ENCODE measurements at places on chromosomes 1 and 21.

- no peak for DNase-seq
Observed at GRCh38 chr1:17546946-17547670, 7.6 kb downstream of the ARHGEF10L start.

- peak; percentile 35 for DNase-seq
Observed at GRCh38 chr1:150567717-150568593, 11.5 kb downstream of the MCL1 start.

DNA sequence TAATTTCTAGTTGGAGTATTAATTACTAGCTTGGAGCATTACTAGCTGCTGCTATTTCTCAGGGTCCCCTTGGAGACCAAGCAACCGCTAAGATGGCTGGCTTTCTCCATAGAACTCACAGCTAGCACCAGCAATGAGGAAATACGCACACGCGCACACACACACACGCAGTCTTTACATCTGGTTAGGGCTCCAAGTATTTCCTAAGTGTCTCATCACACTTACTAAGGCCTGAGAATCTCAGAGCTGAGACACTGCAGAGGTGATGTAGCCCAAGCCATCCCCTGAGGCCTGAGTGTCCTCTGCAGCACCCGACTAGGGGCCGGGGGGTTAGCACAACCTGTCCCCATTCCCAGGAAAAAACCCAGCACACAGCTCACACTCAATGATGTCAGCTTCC is 42.5 kb downstream of the ITPKB start:
- no peak for DNase-seq

DNA sequence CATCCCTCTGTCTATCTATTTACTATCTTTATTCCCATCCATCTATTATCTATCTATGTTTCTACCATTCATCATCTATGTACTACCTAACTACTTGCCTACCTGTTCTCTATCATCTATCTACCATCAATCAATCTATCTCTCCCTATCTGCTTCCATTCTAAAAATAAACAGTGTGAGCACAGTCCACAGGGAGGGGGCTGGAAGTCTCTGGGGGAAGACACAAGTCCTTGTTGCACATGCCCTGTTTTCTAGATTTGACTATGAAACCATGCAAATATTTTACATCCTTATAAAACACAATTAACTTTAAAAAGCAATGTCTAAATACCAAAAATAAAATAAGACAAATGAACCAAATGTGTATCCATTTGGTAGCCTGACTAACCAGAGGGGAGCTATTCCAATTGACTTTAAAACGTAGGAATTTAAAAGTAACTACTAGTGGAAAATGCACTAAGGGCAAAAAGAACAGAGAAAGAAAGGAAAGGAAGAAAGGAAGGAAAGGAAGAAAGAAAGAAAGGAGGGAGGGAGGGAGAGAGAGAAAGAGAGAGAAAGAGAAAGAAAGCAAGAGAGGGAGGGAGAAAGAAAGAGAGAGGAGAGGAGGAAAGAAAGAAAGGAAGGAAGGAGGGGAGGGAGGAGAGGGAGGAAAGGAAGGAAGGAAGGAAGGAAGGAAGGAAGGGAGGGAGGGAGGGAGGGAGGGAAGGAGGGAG is 13.6 kb upstream of the RIPK4 start:
- DNase-seq: no peak

DNA sequence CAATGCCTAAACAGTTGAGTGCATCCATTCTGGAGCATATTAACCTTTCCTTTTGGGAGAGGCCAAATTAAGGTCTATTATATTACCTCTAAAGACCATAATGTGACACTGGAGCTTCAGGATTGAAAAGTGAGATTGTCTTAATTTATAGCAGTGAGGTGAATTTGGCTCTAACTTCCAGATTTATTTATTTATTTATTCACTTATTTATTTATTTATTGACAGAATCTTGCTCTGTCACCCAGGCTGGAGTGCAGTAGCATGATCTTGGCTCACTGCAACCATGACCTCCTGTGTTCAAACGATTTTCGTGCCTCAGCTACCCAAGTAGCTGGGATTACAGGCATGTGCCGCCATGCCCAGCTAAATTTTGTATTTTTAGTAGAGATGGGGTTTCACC is 19.1 kb downstream of the ZCCHC17 start:
- DNase-seq: no peak

DNA sequence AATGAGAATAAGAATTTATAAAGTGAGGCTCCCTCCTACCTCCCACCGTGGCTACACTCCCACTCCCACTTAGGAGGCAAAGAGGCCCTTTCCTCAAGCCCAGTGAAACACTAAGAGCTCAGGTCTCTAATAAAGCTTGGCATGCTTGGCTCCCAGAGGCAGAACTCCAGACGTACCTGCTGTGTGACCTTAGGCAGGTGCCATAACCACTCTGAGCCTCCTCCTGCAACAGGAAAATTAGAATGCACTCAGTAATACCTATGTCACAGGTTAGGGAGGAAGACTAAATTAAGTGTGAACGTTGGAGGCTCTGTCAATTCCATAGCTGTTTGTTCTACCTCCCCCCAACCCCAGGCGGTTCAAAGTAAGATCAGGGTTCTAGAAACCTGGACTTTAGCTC is 16.5 kb upstream of the SLC26A9 start:
- no peak for DNase-seq

- DNase-seq: no peak
Observed at GRCh38 chr1:239555350-239555749, 169.0 kb downstream of the CHRM3 start.

DNA sequence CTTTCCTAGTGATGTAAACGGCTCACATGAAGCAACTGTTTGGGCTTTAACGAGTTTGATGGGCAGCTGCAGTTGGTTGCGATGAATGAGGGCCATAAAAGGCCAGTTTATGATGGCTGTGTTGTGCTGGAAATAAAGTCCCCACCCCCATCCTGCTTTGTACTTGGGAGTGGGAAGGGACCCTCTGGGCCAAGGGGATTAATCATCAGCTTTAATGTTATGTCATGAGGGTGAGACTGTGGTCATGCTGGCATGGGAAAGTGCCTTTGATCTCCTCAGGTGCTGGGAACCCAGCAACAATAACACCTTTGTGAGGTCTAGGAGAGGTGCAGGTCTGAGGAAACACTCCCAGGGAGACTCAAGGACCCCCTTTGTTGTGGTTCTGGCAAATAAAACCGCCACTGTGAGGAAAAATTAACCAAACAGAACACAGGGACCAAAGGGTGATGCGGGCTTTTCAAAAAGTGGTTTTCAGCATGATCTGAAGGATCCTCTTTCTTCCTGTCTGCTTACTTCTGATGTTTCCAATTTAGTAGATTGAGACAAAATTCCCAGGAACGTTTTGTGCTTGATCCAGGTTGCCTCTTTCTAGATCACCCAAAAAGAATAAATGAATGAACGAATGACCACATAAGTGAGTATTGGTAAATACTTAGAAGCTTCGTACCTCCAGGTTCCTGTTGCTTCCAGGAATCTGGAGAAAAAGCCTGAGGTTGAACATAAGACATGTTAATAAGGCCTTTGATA is 257.8 kb upstream of the HOOK1 start:
- no peak for DNase-seq

DNA sequence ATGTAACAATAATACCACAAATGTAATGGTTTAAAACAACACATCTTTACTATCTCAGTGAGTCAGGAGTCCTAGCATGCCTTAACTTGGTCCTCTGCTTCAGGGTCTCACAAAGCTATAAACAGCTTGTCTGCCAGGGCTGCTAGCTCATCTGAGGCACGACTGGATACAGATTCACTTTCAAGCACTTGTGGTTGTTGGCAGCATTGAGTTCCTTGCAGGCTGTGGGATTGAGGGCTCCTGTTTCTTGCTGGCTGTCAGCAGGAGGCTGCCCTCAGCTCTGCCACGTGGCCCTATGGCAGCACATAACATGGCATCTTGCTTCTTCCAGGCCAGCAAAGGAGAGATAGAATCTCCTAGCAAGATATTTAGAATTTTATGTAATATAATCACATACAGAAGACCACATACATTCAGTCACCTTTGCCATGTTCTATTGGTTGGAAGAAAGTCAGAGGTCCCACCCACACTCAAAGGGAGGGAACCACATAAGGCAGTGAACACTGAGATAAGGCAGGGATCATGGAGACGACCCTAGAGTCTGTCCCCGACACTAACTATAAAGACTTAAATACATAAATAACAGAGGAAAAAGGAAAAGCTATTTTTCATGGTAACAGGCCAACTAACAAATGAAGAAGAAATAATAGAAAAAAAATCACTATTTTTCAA is 18.9 kb upstream of the IPP start:
- DNase-seq: no peak

GRCh38 chr21:35134309-35134708 is 85.2 kb upstream of the RUNX1 start:
- no peak for DNase-seq

DNA sequence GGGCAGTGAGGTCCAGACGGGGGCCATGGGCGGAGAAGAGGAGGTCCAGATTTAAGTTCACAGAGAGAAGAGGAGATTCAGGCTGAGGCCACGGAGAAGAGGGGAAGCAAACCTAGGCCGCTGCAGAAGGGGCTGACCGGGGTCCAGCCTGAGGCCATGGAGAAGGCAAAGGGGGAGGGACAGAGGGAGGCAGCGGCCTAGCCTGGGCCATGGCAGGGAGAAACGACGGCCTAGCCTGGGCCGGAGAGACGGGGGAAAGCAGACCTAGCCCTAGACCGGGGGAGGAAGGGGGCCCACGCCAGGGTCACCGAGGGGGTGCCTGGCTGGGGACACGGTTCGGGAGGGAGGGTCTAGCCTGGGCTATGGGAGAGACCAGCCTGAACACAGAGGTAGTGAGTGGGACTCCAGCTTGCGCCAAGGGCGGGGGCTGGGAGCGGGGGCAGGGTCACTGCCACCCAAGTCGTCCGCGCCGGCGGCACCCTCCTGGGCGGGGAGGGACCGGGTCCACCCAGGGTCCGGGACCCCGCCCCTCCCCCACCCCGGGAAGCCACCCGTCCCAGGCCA is 459 bp downstream of the CAPZB start:
- no peak for DNase-seq

GRCh38 chr1:17236779-17237560 is 11.9 kb upstream of the PADI3 start:
- DNase-seq: peak; percentile 62

DNA sequence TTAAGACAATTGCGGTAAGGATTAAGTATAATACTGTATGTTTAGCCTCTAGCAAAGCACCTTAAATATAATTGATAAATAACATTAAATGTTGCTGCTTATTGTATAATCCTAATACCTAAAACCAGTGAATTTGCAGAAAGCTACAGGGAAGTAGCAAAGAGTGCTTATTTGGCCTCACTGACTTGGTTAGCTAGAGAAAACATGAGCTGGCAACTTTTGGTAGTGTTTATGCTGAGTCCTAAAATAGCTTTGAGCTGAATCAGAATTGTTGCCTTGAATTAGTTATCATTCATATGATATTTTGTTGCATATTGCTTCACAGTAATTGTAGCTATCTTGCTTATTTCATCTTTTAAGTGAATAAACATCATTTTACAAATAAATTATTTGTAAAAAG is 3.5 kb downstream of the TRIM67 start:
- DNase-seq: no peak

DNA sequence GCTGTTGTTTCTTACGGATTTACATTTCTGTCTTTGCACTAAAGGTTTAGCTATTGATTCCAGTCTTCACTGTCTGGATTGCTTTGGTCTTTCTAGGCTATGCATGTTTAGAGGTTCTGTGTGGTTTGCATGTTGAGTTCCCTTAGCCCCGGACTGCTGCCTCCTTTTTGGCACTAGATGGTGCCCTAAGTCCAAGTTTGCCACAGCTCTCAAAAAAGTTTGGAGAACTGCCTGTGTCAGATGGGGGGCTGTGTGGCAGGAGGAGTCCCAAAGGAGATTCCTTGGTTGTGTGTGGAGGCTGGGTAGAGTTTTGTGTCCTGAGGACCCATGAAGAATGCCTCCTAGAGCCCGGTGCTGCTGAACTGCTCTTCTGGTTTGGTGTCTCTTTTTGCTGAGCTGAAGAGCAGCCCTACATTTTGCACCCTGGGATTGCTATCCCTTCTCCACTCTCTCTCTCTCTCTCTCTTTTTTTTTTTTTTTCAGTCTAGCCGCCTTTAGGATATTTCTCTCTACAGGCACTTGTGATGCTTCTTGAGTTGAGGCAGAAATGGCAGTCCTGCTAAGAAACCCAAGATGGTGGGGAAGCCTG is 74.4 kb downstream of the PTGS2 start:
- peak; percentile 2 for DNase-seq

DNA sequence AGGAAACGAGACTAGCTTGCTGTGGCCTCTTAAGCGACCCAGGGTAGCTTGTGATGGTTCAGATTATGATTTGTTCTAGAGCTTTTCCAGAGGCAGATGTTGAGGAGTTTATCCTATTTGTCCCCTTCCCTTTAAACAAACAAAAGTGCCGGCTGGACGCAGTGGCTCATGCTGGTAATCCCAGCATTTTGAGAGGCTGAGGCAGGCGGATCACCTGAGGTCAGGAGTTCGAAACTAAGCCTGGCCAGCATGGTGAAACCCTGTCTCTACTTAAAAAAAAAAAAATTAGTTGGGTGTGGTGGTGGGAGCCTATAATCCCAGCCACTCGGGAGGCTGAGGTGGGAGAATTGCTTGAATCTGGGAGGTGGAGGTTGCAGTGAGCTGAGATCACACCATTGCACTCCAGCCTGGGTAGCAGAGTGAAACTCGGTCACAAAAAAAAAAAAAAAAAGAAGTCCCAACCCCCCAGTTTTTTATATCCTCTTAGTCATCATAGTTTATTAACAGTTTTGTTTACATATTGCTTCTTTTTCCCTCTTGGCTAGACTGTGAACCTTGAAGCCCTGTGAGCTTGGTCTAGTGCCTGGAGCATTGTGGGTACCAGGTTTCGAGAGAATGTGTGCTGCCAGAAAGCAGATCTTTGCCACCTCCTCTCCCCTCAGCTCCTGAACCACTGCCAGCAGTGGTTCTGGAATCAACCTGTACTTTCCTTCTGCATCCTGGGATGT is 29.8 kb downstream of the MAPKAPK2 start:
- DNase-seq: peak; percentile 27

DNA sequence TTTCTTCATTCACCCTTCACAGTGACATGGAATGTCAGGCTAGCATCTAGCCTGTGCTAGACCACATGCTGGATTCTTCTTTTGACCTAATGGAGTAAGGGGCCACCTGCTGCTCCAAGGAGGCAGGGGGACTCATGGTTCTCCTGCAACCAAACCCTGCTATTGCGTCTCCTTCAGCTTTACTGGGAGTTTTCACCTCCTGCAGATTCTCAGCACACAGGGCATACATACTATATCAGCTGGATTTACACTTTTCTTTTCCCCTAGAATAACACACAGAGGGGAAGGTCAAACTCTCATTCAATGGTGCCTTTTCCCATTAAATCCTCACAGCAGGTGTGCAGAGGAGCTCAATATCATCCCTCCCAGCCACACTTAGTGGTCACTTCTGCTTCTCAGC is 16.6 kb upstream of the AK5 start:
- no peak for DNase-seq

DNA sequence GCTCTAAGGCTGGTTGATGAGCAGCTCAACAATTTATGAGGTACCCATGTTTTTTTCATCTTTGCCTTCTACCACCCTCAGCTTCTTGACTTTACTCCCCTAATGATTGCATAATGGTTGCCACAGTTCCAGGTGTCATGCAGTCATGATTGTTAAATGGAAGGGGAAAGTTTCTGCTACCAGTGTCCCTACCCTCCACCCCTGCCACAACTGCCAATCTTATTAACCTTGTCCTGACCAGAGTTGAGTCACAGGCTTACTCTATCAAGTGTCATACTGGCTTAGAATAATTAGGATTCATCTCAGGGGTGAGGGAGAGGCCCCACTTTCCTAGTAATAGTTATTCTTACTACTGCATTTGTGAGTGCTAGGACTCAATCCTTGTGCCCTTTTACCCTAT is 7.9 kb upstream of the FUBP1 start:
- DNase-seq: no peak

GRCh38 chr1:161017756-161018630 is 3.0 kb downstream of the F11R start:
- no peak for DNase-seq

Measured in central memory CD4-positive, alpha-beta T cell (primary cell).